IPS DF 19.7 (cell line): ENCODE measurements at places on chromosomes 4 and X.
A peak's percentile ranks its signal among the peaks of the same experiment; 100 is the strongest.

GRCh38 chr4:11423465-11423864, 5.2 kb downstream of the HS3ST1 start:
- DNase-seq, result no peak

- no peak for DNase-seq
Measured at GRCh38 chrX:39527025-39527424, 570.7 kb downstream of the BCOR start.

- no peak for DNase-seq
Measured at GRCh38 chr4:104758574-104758973, 263.9 kb upstream of the CXXC4 start.

DNA sequence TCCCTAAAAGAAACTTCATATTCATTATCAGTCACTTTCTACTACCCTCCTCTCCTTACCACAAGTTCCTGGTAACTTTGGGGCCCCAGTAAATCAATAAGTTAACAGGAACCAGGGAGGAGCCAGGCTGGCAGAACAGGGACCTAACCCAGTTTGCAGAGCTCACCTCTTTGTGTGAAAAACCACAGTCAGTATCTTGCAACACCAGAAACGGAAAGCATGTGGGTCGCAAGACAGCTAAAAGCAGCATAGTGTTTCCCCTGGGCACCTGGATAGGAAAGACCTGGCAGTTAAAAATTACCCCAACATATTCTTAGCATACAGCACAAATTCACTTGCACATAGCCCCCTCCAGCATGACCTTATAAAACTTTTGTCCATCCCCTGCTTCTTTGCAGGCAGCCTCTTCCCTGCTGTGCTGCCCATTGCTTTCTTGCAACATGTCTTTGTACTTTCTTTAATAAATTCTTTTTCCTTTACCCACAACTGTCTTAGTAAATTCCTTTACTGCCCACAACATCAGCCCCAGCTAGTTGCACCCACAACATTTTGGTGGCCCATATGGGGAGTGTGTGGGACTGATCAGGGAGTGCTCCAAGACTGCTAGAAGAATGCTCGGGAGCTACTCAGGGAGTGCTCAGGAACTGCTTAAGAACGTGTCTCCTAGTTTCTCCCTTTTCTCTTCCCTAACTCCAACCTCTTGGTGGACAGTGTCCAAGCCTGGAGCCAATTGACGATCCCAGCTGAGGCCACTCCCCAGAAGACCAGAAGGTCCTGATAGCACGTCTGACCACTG, 83.4 kb downstream of the MSN start:
- no peak for DNase-seq

DNA sequence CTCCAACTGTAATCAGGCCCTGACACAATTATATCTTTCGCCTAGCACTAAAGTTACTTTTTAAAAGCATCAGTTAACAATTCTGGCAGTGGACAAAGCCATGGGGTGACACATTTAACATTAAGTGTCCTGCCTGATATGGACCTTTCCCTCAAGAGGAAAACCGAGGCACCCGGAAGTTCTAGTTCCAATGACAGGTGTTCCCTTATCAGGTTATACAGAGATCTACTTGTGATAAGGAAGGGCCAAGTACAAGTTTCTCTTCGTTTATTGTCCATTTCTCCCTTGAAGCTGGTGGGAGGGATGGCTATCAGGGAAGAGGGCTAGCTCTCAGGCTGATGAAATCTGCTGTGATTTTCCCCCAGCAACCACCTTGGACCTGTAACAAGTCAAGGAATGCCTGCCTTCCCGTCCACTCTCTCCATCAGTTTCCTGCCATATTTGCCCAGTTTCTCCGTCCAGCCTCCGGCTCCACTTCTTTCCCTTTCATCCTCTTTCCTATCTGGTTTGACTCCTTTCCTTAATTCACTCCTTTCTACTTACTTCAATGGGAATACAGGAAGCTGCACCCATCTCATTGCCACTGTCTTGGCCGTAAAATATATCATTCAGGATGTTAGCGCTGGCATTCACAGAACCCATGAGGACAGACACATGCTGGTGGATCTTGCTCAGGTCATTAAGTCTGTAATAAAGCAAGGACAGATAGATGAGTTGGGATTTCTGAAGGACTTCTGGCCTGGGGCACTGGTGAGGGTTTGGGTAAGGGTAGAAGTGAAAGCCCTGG, 95.0 kb downstream of the DGKK start:
- no peak for DNase-seq

DNA sequence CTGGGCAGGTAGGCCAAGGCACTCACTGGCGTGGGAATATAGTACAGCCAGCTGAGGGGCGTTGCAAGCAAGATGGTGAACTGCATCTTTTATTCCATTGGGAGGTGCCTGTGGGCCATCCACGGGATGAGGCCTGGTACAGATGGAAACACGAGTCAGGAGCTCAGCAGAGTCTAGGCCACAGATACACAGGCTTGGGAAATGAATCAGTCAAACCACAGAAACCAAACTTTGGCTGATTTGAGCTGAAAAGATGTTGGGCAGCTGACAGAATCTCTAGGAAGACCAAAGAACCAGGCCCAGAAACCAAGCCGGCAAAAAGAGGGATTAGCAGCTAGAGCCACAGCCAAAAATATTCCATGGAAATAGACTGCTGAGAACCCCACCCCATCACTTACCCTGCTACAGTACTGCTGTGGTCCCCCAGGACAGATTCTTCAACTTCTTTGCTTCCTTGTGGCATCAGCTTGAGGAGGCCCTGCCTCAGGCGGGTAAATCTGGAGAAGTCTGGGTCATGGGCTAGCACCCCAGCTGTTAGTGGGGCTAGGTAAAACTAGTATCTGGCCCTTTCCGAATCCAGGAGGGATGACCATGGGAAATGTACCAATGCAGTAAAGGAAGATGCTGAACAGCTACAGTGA, 75.4 kb downstream of the TMEM131L start:
- DNase-seq, result no peak

GRCh38 chr4:16627999-16628398, 270.4 kb downstream of the LDB2 start:
- no peak for DNase-seq

- no peak for DNase-seq
Measured at GRCh38 chrX:41445171-41445570, 2.0 kb upstream of the NYX start.

DNA sequence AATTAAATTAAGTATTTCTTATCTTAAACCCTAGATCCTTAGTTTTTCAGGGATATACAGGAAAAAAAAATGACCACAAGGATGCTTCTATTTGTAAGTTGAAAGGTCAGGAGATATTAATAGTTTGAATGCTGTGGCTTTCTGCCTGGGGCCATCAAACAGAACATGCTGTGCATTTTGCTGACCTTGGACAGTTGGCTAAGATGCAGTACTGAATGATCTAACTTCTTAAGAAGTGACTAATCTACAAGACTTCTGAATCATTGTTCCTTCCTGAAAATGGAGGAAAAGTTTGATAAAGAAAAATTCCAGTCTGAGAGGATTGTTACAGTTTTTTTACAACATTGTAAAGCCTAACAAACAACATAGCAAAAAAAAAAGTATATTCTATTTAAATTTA, 237.8 kb upstream of the JADE1 start:
- no peak for DNase-seq

DNA sequence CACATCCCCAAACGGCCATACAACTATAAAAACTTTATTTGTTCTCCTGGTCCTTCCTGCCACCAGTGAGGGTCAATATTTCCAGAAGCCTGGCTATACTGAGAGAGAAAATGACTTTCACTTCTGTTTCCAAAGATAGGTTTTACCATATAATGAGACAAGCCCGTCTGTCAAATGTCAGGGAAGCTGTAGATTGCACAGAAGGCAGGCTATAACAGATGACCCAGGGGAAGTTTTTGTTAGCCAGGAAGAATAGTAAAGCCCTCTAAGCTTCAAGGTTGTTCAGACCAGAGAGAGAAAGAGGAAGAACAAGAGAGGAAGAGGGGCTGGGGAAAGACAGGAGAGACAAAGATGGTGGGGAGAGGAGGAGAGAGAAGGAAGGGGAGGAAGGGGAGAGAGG, 217.5 kb downstream of the GBA3 start:
- no peak for DNase-seq

GRCh38 chrX:19758539-19758938, 128.9 kb downstream of the SH3KBP1 start:
- no peak for DNase-seq

DNA sequence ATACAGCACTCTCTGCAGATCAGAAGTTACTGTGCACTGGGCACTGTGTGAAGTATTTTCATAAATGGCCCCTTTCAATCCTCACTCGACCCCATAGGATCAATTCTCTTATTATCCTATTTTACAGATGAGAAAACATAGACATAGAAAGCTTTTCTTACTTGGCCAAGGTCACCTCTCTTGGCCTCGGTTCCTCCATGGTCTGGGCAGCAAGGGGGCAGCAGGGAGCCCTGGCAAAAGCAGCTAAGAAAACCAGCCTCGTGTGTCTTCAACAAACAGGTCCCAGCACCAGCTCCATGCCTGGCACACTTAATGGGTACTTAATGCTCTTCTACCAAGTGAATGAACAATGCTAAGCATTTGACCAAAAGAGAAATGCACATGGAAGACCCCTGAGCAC, 34.4 kb downstream of the BST1 start:
- DNase-seq, result no peak

- DNase-seq, result no peak
Measured at GRCh38 chr4:180557348-180557747, 1685.9 kb upstream of the TENM3 start.

DNA sequence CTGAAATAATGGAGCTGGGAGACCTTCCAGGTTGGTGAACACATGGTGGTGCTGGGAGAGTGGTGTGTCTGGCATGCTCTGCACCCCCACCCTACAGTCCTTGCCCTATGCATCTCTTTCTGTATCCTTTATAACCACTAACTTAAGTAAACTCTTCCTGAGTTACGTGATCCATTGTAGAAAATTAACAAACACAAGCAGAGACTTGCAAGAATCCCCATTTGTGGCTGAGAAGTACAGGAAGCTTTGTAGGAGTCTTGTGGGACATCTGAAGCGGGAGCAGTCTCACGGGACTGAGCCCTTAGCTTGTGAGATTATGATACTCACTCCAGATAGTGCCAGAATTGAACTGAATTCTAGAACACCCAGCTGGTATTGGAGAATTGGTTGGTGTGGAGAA, 14.3 kb upstream of the FAM13A start:
- no peak for DNase-seq

GRCh38 chr4:122716825-122717448, 15.6 kb upstream of the BBS12 start:
- DNase-seq, result no peak

- no peak for DNase-seq
Measured at GRCh38 chrX:54715621-54716020, 82.4 kb downstream of the ITIH6 start.

- DNase-seq, result no peak
Measured at GRCh38 chrX:152202886-152203285, 64.5 kb upstream of the MAGEA10 start.

DNA sequence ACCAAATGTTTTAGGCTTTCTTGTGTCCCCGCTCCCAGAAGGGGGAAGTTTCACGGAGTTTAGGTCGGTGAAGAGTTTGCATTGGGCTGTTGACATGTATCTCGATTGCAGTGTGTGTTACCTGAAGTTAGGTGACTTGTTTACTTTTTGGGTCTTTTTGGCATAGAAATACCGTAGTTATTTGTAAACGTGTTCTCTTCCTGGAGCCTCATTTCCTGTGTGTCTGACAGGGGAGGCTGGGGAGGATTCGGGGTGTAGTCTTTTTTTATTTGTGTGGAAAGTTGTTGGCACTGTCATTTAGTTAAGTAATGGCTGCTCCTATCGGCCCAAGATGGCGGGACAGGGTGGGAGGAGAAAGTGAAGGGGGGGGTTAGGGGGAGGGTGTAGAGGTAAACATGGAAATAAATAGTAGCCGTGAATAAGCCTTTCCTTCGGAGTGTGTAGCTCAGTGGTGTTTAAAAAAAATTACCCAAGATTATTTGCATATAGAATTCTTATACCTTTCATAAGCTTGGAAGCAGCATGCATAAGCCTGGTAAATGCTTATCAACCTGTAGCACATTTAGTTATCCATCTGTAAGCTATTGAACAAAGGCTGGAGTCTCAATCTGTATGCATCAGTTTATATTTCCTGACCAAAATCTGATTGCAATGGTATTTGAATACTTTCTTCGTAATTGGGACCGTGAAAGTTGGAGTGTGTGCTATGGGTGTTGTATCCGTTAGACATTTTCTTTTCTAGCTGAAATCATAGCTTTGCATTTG, 1.6 kb downstream of the KDM6A start:
- no peak for DNase-seq

- no peak for DNase-seq
Measured at GRCh38 chrX:112025753-112026152, 56.8 kb downstream of the TRPC5 start.

- no peak for DNase-seq
Measured at GRCh38 chr4:13766761-13767540, 139.4 kb upstream of the BOD1L1 start.

DNA sequence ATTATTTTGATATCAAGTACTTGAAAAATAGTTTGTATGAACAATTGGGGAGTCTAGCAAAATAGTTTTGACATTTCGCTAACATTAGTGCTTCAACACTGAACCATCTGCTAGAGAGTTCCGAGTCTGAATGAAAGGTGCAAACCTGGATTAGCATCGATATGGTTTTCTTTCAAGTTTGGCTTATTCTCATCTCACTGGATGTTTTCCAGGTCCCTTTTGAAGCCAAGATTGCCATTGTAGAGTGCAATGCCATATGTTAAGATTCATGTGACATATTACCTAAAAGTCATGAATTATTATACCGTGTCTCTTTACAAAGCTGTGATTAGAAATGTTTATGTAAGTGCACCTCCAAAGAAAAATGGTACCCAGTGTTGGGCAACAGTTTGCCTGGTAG, 36.8 kb upstream of the NAA11 start:
- DNase-seq, result no peak

GRCh38 chr4:55087009-55087912, 38.1 kb downstream of the KDR start:
- DNase-seq, result no peak

- DNase-seq, result no peak
Measured at GRCh38 chr4:117370944-117371668, 285.7 kb upstream of the TRAM1L1 start.

GRCh38 chrX:41288641-41289040, 45.3 kb upstream of the DDX3X start:
- no peak for DNase-seq

- no peak for DNase-seq
Measured at GRCh38 chr4:157221895-157222770, 1.6 kb downstream of the GRIA2 start.

GRCh38 chr4:139834981-139835391, 169.4 kb downstream of the MGST2 start:
- no peak for DNase-seq

- peak; percentile 9 for DNase-seq
Measured at GRCh38 chrX:50081282-50081889, 119.4 kb downstream of the AKAP4 start.

- no peak for DNase-seq
Measured at GRCh38 chr4:186723292-186724057, at the start of gene FAT1. Gene FAT1 (minus strand): TSS chr4:186723856. CDS start chr4:186709827, 14,029 bp downstream.
